ENCODE measurements at places on chromosomes 12 and 14. TPM values are rescaled to one million over a fixed set of nuclear protein-coding genes. Genes with fewer than 3 reads are reported as not detected.

GRIN2B gene
- 0.01 TPM for polyA plus RNA-seq

DNA sequence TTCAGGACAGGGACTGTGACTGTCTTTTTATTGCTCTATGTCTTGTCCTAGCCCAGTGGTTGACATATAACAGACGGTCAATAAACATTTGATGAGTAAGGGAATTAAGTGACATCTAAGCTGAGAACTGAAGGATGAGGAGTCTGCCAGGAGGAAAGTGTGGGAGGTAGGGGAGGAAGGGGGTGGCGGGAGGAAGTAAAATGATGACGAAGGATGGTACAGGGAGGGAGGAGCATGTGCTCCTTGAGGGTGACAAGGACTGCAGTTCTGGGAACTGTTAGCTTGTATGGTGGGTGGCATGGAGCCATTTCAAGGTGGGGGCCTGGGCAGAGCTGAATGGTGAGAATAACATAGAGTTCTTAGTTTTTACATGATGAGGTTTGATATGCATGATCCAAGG lies 64.4 kb downstream of the RGS6 start:
- no peak for DNase-seq

IFI27L2 gene
- 12.7 TPM for polyA plus RNA-seq

DNA sequence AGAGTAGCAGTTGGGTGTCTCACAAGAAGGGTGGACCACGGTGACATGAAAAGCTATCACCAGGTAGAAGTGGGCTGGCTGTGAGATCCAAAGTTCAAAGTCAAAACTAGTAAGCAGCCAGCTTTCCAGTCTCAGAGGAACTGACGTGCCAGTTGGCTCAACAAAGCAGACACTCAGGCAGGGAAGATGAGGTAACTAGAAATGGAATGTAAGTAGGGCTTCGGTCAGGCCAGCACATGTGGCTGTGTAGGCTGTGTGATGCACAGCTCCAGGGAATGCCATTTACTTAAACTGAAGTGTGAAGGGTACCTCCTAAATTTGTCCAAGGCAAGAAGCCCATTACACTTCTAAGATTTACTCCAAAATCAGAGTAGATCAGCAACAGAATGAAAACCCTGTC lies 43.6 kb downstream of the PTPRR start:
- no peak for DNase-seq

COCH gene
- polyA plus RNA-seq = 4.4 TPM

CACNA1C gene
- 3.4 TPM for polyA plus RNA-seq

GRCh38 chr14:34233619-34234018 lies 228.4 kb downstream of the SPTSSA start:
- DNase-seq = no peak
